ENCODE measurements at places on chromosomes 12 and 14.

DNA sequence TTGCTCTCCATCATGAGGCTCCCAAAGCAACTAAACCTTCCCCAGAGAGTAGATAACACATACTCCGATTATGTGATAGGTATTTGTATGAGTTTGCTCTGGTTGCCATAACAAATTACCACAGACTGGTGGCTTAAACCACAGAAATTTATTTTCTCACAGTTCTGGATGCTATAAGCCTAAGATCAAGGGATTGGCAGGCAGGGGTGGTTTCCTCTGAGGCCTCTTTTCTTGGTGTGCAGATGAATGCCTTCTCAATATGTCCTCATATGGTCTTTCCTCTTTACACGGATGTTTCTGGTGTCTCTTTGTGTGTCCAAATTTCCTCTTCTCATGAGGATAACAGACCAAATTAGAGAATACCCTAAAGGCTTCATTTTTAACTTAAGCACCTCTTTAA, 285.8 kb upstream of the GRIP1 start:
- peak; percentile 70 for DNase-seq

- no peak for DNase-seq
Observed at GRCh38 chr12:98343002-98343567, 172.3 kb upstream of the TMPO start.

GRCh38 chr12:60257063-60257462, 661.2 kb downstream of the SLC16A7 start:
- no peak for DNase-seq

- DNase-seq: no peak
Observed at GRCh38 chr12:108310489-108310888, 28.6 kb downstream of the CMKLR1 start.

DNA sequence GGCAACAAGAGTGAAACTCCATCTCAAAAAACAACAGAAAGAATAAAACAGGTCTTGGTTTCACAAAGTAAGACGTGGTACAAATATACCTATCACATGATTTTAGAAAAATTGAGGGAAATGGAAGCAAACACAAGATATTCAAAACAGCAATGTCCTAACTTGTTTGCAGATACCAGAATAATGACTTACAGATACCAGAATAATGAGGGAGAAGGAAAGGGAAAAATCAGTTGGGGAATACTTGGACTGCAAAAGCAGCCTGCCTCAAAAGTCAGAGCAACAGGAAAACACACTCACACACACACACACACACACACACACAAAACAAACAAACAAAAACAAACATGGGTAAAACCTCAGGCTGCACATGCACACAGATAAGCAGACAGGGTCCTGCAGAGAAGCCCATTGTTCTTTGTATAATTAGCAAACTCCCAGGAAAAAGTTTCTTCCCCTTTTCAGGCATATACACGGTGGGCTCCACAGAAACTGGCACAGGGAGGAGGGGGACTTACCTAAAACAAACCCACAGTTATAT, 65.7 kb upstream of the CAPRIN2 start:
- DNase-seq: no peak
